Stimulated activated CD8-positive, alpha-beta memory T cell treated with anti-CD3 and anti-CD28 coated beads, Interleukin-7, amount 100 ng/mL, for 1 hour (primary cell): ENCODE measurements at places on chromosomes 2 and 18.

- no peak for DNase-seq
Measured at GRCh38 chr2:63425606-63426005, 162.7 kb downstream of the WDPCP start.

- no peak for DNase-seq
Measured at GRCh38 chr2:172735582-172736423, at the start of gene RAPGEF4. TSS of gene RAPGEF4 (plus strand) at chr2:172735845. CDS start at chr2:172735984, 139 bp downstream.

- DNase-seq: no peak
Measured at GRCh38 chr2:125684932-125685331, 971.0 kb upstream of the GYPC start.

DNA sequence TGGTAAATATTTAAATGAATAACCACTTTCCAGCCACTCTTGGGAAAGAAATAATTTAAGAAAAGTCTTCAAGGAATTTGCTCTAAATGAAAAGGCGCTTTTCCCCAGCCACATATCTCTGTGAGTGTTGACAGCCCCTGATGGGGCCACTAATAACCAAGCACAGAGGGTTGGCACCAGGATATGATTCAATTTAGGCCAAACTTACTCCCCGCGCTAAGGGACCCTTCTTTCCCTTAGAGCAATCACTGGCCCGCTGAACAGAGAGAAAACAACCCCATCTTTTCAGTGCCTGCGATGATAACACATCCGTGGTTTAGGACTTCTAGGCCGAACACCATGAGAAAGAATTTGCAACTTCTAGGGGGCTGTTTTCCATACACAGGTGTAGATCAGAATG is 310.8 kb downstream of the EIPR1 start:
- no peak for DNase-seq

DNA sequence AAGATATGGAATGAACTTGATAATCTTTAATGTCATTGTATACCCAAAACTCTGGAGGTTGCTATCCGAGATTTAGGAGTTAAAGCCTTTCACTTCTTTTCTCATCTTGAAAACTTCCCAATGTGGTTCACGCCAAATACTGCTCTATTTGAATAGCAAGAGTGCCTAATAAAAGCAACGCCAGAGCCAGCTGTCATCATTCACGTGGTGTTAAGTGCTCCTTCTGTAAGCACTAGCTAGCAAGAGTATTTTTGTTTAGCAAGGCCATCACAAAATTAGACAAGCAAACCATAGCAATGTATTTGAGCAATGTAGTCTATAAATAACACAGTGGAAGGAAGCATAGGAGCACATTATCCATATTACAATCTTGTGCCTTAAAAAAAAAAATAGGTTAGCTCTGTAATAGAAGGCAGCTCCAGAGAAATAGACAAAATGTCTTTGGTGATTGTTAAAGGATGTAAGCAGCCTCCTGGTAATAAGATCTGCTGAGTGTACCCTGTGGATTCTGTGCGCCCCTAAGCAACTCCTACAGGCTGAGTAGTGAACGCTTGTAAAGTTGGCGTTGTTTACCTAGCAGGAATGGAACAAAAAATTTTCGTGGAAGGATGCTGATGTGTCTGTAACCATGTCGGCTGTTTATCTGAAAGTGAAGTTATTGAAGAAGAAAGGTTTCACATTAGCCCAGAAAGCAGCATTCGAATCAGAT is 518.0 kb downstream of the CNTNAP5 start:
- no peak for DNase-seq

DNA sequence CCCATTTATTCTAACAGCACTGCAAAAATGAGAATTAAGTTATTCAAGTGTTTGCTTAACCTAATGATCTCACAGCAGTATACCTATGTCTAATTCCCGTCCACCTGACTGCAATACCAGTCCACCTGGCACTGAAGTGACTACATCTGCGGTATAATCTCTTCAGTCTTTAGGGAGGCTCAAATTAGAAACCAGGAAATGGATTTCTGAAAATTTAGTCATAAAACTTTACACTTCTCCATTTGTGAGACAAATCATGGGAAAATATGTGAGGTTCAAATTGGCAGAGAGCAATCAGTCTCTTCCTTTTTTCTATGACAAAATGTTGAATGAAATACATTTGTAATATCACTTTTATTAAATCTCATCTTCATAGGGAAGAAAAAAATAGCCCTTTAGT is 33.0 kb downstream of the FTCDNL1 start:
- DNase-seq: no peak

DNA sequence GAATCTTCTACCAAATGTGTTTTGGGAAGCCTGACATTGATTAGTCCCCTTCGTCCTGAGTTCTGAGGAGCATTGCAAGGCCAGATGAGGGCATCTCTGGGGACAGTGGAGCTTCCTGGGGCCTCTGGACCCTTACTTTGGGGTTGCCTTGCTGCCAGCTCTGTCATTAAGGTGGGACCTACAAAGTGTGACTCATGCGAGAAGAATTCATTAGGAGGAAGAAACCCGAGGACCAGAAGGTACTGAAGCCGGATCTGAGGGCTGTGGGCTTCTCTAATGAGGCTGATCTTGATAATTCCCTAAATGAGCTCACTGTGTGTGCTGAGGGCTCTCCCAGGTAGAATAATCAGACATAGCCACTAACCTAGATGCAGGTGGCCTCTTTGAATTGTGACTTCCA is 695 bp upstream of the SCYGR2 start:
- DNase-seq: no peak

DNA sequence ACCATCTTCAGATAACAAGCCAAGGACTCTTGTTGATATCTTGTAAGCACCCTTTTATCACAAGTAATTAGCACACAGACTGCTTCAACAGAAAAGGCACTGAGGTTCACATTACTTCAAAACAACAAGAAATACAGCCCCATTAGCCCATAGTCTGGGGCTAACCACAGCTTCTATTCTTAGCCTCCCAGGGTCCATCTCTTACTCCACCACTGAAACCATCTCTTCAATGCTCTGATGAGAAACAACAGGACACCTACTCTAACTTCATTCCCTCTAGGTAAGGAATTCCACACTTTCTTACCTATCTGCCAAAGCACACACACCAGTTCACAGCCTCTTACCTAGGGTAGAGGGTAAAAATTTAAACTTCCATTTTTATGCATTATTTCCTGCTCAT is 26.4 kb upstream of the CYTIP start:
- DNase-seq: no peak

GRCh38 chr2:42770288-42771131 is 6.6 kb upstream of the OXER1 start:
- DNase-seq: no peak

GRCh38 chr2:139477618-139478017 is 697.4 kb upstream of the NXPH2 start:
- DNase-seq: no peak

GRCh38 chr2:20916604-20917286 is 93.8 kb upstream of the LDAH start:
- DNase-seq: no peak
